Activated naive CD4-positive, alpha-beta T cell treated with anti-CD3 and anti-CD28 coated beads for 36 hours (primary cell): ENCODE measurements at places on chromosomes 12 and 14. TPM values are rescaled to one million over a fixed set of nuclear protein-coding genes. Genes with fewer than 3 reads are reported as not detected.

KRT83 gene
- not detected for total RNA-seq

DNA sequence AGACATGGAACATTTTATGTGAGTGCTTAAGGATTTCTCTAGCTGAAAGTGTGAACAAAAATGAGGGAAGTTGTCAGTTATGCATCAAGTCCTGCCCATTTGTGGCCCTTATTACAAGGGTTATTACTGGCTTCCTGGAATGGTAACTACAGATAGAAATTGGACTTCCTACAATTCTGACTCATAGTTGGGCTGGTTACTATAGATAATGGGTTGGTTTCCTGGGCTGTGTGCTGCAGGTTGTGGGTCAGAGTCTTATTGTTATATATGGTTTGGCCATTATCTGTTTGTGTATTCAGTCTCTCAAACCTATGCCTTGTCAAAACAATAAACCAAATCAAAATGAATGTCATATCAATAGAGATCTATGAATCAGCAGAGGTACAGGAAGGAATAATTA lies 313.7 kb downstream of the ADAMTS20 start:
- DNase-seq = no peak

GRCh38 chr14:84591827-84592445 lies 938.0 kb upstream of the FLRT2 start:
- DNase-seq = no peak

- DNase-seq = peak; percentile 92
Measured at GRCh38 chr14:23057757-23058653, 685 bp upstream of the CDH24 start.

- DNase-seq = no peak
Measured at GRCh38 chr12:52162981-52163380, 28.8 kb downstream of the KRT80 start.
